ENCODE measurements at places on chromosomes 2 and 18.

DNA sequence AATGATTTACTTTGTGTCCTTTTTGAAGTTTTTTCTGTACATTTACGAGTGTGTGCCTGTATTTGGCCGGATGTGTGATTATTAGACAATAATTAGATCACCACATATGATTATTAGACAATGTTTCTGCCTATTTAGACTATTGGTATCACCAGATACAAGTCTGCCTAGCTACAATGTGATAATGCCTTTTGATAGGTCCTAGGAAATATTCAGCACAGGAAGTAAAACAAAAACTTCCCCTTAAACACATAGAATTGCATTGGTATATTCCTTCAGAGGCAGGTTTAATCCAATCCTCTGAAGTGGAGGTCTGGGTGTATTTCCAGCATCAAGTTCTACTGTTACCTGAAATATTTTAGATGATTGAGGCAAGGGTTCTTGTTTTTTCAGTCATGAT is 275.1 kb downstream of the TGIF1 start:
- DNase-seq, result no peak

GRCh38 chr2:110869472-110870446 is 137.4 kb downstream of the ACOXL start:
- DNase-seq, result no peak

DNA sequence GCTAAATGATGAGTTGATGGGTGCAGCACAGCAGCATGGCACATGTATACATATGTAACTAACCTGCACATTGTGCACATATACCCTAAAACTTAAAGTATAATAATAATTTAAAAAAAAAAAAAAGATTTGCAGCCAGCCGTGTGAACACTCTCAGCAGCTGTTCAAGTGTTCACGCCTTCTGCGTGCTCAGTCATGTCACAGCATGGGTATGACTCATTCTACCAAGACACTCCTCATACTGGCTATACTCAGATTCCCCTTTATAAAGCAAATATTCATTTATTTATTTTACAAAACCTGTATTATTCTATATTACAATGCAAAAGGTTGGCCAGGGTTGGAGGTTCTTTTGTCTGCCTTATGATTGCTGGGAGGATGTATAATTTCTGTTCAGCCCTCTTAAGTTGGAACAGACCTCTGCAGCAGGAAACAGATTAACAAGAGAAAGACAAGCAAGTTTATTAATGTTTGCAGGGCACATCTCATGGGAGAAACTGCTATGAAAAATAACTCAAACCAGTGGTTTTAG is 1230.6 kb upstream of the CHAC2 start:
- no peak for DNase-seq

DNA sequence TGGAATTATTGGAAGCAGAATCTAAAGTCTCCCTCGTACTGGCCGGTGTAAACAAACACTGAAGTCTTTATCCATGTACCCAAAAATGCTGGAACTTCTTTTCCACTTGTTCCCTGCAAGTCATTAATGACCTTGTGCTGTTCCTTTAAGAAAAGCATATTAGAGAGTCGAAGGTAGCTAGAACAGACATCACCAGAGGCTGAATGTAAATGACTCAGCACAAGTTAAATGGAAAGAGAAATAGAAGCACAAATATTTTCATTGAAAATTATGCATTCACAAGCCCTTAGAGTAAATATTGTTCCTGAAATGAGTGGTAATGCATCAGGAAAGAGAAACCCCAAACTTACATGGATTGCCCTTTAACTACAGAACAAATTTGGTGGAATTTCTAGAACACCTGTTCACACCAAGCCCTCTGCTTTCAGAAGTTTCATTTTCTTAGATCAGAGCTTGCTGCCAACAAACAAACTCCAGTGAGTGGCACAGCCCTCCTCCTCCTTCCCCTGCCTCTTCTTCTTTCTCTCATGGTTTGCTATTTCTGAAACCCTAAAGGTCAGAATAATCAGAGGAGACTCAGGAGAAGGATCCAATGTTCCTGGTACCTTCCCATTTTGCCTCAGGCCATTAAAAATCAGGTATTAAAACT is 264.3 kb downstream of the TXNL1 start:
- no peak for DNase-seq

DNA sequence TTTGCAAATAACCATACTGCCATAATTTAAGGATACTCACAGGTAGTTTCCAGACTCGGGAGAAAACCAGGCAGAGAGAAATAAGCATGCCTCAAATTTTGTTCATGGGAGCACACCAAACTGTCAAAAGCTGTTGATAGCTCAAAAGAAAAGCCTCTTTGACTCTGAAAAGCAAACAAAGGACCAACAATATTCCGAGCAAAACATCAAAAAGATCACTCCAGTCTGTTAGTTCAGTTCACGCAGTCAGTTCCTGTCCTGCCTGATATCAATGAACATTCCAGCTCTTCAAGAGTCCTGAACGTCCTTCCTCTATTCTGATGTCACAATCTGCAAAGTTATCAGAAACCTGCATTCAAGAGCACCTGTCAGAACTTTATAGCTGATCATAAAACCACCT is 78.7 kb downstream of the RRM2 start:
- DNase-seq, result no peak

DNA sequence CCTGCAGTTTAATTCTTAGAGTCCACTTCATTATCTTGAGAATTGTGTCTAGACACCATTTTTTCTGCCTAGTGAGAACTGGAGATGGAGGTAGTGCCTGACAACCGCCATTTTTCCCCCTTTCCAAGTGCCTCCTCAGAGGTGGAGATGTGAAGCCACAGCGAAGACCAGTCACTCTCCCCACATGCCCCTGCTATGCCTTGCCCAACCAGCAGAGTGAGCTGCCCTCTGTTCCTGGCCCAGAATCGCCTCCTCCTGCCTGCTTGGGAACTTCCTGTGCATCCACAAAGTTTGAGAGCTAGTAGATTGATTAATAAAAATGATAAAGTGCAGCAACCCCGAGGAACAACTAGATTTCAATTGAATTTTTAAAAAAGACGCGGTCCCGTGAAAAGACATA is 123.3 kb downstream of the CLIP4 start:
- no peak for DNase-seq

DNA sequence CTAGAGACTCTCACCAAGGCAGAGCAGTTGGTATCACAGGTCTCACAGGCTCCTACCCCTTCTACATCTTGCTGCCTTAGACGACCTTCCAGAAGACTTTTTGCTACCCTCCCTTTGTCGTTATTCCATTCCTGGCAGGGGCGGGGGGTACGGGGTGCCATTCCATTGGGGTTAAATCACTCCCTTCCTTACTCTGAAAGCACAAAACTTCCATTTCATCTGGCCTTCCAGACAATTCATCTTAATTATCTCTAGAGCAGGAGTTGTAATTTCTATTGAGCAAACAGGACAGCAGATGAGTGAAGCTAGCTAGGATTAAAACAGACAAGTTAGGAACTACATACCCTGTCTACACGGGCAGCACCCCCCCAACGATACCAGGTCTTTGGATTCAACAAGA is 276.2 kb upstream of the TANK start:
- no peak for DNase-seq

DNA sequence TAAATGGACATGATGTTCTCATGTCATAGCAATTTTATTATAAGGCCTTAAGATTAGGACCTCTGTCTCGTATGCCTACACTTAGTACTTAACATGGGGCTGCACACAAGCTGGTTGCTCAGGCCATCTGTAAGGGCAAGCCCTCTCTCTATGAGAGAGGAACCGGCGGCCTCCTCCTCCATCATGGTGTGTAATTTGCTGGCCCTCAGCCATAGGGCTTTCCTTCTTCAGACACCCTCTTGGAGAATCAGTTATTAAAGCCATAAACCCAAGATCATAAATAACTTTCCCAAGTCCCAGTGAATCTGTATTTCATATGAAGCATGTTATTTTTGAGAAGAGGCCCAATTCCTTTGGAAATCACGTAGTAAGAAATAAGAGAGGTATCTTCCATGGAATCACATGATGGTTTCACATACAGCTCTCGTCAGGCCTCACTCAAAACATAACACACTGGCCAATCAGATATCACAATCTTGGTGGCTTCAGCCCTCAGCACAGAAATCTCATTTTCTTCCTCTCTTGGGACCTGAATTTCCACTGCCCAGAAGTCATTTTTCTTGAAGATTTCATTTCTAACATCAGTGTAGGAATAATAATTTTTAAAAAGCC is 92.6 kb downstream of the RDH14 start:
- DNase-seq, result no peak

DNA sequence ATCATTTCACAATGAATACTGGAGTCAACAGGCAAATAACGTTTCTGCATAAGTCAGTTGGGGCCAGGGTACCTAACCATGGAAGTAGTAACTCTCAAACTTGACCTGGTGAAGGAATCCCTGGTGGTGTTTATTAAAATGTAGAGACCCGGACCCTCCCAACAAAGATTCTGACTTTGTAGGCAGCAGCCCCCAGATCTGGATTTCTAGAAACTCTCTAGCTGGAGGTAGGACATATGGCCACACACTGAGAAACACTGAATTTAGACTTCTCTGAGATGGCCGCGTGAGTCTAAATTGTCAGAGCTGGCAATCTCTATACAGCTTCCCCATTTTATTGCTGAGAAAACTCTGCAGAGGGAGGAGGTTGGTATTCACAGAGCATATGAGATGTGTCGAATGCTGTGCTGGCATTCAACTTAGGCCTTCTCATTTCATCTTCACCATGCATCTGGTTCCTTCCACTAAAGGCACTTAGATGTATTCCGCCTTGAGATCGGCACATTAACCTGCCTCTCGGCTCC is 278.1 kb downstream of the CYRIA start:
- DNase-seq, result no peak

- no peak for DNase-seq
Measured at GRCh38 chr2:52686935-52687334, 1080.7 kb upstream of the CHAC2 start.

GRCh38 chr2:156192468-156192867 is 140.1 kb downstream of the NR4A2 start:
- no peak for DNase-seq

DNA sequence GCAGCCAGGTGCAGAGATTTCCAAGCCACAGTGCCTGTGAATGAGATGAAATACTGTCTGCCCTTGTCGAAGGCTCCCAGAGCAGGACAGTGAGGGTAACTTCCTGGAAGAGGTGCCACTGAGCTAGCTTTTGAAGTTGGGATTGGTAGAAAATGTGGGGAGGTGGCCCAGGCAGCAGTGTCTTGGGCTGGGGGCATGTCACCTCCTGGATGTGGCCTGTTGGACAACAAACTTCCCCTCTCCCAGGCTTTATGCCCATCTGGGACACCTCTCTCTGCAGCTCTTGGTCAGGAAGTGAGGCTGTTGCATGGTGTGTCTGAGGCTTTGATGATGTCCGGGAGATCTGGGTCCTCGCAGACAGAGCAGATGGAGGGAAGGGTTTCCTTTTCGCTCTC is 151.4 kb downstream of the DYSF start:
- DNase-seq, result no peak

DNA sequence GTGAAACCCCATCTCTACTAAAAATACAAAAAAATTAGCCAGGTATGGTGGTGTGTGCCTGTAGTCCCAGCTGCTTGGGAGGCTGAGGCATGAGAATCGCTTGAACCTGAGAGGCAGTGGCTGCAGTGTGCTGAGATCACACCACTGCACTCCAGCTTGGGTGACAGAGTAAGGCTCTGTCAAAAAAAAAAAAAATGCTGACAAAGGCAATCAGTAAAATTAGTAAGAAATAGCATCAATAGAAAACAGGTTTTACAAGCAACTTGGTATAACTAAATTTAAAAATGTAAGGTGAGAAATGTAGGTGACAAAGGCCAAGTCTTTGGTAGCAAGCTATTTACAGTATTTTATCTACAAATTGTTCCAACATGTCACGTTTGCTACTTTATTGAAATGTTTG is 421.4 kb upstream of the RGPD4 start:
- DNase-seq, result no peak

GRCh38 chr2:240642806-240643092 is 17.5 kb downstream of the GPR35 start:
- no peak for DNase-seq

GRCh38 chr2:98771721-98772524 is 41.0 kb upstream of the MGAT4A start:
- DNase-seq, result no peak

- no peak for DNase-seq
Measured at GRCh38 chr2:218404351-218405085, 4.8 kb downstream of the CTDSP1 start.

DNA sequence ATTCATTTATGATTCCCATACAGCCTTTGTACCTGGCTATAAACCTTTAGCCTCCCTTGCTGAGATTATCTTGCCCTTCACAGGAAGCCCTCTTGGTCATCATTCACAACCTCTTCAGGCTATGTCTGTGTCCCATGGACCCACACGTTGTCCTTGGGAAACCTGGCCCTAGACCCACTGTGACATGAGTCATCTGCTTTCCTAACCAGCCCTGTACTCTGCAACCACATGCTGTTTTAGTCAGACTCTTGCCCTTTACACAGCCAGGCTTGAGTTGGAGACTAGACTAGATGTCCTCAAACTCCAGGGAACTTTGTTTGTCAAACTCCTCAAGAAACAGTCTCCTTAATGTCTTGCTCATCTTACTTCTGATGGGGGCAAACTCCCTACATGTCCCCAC is 229.3 kb upstream of the ZSWIM2 start:
- DNase-seq, result no peak

- DNase-seq, result no peak
Measured at GRCh38 chr2:167134381-167135072, 246.2 kb downstream of the XIRP2 start.

GRCh38 chr2:74373221-74373676 is 6.9 kb downstream of the DCTN1 start:
- no peak for DNase-seq

DNA sequence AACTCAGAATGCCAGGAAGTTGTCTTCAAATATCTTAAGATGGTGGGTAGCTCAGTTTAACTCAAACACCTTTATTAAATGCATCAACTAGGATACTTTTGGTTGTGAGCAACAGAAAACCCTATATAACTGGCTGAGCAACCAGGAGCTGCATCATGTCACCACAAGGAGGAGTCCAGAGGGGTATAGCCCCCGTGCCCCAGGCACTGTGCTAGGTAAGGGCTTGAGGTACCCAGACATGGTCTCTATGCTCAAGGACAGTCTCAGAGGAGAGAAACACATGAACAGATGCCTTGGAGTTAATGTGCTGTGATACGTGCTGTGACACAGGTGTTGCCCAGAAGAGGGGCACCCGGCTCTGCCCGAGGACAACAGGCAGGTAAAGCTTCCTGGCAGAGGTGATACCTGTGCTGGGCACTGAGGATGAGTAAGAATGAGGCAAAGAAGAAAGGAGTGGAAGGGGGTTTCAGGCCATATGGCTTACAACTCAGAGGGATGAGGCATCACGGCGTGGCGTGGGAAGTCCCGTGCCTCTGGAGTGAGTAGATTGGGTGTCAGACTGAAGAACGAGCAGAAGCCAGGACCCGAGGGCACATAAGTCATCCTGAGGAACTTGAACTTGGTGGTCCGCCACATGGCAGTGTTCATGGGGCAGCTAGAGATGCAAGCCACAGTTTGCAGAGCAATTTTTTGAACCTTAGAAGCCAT is 32.0 kb upstream of the CAB39 start:
- DNase-seq, result no peak

GRCh38 chr2:70870790-70871189 is 35.2 kb upstream of the CD207 start:
- DNase-seq, result no peak
